ENCODE measurements at places on chromosomes 3 and 15.

DNA sequence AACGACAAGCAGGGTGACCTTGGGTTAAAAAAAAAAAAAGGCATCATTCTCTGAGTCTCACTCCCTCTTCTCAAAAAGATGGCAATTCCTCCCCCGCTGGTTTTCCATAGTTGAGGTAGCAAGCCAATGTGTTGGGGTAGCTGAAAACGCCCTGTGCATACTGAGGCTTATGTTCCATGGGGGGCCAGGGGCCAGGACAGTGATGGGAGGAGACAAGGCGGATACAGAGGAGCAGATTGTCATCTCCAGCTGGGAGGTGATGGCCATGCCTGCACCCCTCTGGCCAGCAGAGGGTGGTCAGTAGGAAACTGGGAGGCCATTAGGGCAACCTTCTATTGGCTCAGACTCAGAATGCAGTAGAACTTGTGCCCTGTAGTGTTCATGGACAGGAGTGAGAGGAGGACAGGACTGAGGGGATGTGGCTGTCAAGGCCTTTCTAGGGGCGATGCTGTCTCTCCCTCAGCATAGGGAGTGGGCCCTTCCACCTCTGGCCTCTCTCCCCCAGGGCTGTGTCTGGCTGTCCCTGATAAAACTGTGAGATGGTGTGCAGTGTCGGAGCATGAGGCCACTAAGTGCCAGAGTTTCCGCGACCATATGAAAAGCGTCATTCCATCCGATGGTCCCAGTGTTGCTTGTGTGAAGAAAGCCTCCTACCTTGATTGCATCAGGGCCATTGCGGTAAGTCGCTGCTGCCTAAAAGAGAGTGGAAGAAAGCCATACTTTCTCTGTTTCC, 1.9 kb downstream of the TF start:
- DNase-seq = no peak

- no peak for DNase-seq
Observed at GRCh38 chr3:104176706-104177105, 1190.0 kb upstream of the ALCAM start.

DNA sequence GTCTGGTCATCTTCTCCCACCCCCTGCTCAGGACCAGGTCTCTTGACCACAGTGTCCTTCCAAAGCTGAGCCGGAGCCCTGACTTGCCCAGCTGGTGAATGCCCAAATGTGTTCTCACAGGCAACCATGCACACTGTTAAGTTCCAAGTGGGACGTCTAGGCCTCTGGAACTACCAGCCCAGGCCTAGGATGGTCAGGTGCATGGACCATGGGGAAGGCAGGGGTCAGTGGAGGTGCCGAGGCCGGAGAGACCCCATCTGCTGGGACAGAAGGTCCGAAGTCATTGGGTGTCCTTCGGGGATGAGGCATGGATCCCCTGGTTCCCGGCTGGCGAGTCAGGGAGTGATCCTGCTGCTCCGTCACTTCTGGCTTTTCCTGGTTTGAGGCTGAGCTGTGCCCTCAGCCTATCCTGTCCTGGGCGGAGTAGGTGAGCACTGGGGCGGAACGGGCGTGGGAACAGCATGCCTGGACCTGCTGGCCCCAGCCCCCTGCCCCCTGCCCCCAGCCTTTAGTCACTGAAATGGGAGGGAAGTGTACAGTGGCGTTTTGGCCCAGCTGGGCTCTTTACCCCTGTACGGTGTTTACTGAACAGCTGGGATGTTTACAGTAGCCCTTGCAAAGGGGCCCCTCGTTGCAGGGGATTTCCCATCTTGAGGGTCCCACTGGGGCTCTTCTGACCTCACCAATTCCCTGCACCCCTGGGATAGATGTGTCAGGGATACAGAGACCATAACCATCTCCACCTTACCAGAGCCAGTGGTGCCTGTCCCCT, 12.1 kb downstream of the SEMA3F start:
- no peak for DNase-seq

GRCh38 chr3:121018917-121019321, 110.9 kb downstream of the STXBP5L start:
- DNase-seq = no peak
